ENCODE measurements at places on chromosomes 6 and 20. TPM values are rescaled to one million over a fixed set of nuclear protein-coding genes. Genes with fewer than 3 reads are reported as not detected.

Gene DSP
- 167 TPM for total RNA-seq

- no peak for DNase-seq
Measured at GRCh38 chr20:33894798-33895197, 83.7 kb downstream of the CHMP4B start.

DNA sequence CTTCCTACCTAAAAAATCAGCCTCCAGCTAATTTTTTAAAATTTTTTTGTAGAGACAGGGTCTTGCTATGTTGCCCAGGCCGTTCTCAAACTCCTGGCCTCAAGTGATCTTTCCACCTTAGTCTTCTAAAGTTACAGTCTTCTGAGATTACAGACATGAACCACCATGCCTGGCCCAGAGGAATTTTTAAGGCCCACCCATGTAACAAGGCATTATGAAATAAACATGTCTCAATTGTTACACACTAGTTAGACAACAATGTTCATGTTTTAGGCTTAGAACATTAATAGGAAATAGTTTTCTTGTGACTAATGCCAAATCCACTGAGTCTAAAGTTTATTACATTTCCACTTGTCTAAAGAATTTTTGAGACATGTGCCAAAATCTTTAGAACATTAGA, 221.2 kb downstream of the LAMA2 start:
- DNase-seq, result no peak

DNA sequence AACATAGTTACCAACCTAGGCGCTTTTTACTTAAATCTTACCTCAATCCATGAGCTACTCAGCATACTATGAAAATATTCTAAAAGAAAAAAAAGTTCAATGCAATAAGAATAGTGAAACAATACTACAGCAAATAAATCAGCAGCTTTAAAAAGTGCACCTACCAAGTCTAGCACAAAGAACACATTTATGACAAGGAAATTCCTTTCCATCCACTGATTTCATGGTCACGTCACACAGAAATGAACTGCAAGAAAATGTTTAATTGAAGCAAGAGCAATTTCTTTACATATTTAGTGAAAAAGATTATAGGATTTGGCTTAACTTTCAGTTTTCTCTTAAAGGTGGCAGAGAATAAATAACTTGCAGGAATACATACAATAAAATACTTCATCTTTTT, 36.2 kb downstream of the IBTK start:
- no peak for DNase-seq

Gene SLC35D3
- not detected for total RNA-seq

GRCh38 chr6:140567466-140567865, 1193.0 kb upstream of the CITED2 start:
- peak; percentile 9 for DNase-seq

GRCh38 chr20:25284131-25284601, 36.3 kb downstream of the PYGB start:
- DNase-seq, result no peak
